HL-60 (cell line): ENCODE measurements at places on chromosomes 1 and 21.
A peak's percentile ranks its signal among the peaks of the same experiment; 100 is the strongest.

DNA sequence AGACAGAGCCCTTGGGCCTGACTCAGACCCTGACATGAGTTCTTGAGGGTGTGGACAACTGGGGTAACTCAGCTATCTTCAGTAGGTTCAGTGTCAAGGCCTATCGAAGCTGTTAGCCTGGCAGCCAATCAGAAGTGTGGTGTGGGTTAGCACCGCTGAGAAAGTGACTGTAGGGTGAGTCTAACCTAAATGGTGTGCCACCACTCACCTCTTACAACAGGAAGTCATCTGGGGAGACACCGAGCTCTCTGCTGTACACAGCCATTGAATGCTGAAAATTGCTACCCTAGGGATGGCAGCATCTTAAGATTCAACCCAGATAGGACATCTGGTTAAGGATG is 44.6 kb downstream of the RASSF5 start:
- no peak for DNase-seq

DNA sequence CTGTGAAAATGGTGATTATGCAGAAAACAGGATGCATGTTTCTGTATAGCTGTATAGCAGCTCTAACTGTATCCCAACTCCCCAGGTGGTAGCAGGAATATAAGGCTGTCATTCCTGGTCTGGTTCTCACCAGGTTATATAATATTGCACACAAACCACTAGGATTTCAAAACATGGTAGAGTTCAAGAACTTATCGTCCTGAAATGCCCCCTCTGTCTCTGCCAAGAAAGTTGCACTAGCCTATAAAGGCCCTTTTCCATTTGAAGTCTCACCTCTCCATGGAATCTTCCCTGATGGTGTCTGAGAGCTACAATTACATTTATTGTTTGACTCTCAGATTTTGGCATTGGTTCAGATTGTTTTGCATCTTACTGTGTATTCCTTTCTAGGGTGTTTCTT is 184.9 kb upstream of the FAM78B start:
- DNase-seq, result no peak

GRCh38 chr1:154578058-154578418 is 10.5 kb downstream of the CHRNB2 start:
- no peak for DNase-seq

- peak; percentile 36 for DNase-seq
Measured at GRCh38 chr1:212782422-212783154, 9.0 kb downstream of the NSL1 start.

DNA sequence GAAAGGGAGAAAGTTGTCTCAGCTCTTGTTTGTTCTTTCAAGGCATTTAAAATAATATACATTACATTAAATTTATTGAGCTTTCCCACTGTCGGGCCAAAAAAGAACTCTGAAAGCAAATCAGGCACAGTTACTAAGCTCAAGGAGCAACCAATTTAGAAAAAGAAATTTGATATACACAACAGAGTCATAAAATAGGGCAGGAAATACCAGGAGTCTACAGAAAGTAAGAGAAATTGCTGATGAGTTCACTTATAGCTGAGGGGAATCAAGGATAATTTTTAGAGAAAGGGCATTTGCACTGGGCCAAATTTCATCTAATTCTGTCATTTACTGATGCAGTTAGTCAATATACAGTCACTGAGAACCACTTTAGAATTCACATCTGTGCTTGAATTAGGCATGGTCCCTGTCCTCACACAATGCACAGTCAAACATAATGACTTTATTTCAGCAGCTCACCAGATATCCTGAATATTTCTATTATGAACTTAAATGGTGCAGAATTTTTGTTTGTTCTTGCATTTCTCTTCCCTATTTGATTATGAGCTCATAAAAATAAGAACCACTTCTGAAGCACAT is 249.6 kb upstream of the BEND5 start:
- no peak for DNase-seq

- no peak for DNase-seq
Measured at GRCh38 chr1:247212627-247213617, 41.1 kb upstream of the ZNF124 start.

DNA sequence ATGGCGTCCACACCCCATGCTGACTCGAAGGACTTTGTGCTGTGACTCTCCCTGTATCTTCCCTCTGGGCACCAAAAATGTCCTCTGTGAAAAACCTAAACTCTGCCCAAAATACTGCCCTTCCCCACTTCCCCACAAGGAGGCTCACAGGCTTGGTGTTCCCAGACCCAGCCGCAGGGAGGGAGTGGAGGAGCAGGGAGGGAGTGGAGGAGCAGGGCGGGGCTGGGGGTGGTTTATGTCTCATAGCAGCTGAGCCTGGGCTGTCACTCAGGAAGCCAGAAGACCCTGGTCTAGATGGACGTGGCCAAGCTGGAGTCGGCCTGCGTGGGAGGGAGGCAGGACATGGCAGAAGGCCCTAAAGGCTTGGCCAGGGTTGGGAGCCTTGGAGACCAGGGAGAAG is 461.7 kb downstream of the PTPRU start:
- peak; percentile 3 for DNase-seq

DNA sequence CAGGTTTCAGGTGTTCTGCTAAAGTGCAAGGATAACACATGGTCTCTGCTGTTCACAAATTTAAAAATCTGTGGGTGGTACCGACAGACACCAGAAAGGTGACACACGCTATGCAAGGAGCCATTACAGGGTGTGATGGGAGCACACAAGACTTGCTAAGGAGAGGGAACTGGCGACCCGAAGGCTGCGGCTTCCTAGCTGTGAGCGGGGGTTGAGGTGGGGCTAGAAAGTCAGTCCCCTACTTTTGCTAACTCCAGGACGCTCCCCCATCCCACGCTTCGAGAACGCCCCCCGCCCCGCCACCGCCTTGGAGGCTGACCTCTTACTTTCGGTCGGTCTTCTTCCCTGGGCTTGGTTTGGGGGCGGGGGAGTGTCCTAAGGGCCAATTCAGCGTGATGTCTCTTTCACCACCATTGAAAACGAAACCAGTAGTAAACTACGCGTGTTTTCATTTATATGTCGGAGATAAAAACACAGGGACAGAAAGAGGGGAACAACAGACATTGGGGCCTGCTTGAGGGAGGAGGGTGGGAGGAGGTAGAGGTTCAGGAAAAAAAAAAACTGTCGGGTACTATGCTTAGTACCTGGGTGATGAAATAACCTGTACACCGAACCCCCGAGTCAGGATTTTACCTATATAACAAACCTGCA is 1.1 kb downstream of the CKS1B start:
- no peak for DNase-seq

DNA sequence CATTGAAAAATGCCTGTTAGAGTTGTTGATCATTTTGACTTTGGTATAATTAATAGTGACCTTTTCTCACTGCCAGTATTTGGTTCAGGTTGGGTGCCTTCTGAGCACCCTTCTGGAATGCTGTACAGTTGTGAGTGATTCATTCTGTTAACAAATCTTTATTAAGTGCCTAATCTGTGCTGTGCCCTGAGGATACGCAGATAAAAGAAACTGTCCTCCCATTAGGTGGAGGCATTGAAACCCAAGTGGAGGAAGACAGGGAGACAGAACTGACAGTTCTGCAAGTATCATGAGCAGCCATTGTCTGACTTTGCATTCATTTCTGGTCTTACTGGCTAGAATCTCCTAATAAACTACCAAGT is 76.1 kb upstream of the ZNF326 start:
- no peak for DNase-seq

DNA sequence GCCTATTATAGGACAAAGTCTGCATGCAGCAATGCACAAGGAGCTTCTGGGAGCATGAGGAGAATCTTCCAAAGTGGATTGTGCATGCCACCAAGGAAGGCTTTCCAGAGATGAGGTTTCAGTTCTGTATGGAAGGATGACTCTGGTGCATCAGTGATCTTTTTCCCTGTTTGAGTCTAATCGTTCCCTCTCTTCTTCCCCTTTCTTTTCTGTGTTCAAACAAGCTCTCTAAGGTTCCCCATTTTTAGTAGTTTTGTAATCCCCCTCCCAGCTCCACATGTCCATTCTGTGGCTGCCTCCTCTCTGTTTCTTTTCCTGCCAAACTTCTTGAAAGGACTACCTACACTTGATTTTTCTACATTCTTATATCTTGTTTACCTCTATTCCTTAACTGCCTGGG is 43.3 kb upstream of the USP25 start:
- DNase-seq, result peak; percentile 69

DNA sequence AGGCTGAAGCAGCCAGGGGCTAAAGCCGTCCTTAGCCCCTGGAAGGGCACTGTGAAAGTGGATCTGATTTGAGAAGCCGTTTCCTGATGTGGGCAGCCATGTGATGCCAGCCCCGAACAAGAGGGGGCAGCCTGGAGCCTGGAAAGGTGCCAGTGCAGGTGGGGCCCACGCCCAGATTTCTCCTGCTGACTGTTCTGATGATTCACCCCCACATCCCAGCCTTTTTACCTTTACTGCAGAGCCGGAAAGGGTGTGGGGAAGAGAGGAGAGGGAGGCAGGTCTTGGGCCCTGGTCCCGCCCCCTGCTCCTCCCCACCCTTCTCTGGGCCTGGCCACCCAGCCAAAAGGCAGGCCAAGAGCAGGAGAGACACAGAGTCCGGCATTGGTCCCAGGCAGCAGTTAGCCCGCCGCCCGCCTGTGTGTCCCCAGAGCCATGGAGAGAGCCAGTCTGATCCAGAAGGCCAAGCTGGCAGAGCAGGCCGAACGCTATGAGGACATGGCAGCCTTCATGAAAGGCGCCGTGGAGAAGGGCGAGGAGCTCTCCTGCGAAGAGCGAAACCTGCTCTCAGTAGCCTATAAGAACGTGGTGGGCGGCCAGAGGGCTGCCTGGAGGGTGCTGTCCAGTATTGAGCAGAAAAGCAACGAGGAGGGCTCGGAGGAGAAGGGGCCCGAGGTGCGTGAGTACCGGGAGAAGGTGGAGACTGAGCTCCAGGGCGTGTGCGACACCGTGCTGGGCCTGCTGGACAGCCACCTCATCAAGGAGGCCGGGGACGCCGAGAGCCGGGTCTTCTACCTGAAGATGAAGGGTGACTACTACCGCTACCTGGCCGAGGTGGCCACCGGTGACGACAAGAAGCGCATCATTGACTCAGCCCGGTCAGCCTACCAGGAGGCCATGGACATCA is at the start of gene SFN:
TSS of gene SFN (plus strand) at position 369 of the 904 bp plus-strand sequence. CDS start at position 433, 64 bp downstream.
- peak; percentile 46 for DNase-seq

- no peak for DNase-seq
Measured at GRCh38 chr21:14376854-14377253, 6.1 kb downstream of the HSPA13 start.

GRCh38 chr1:231778009-231778719 is 151.6 kb downstream of the DISC1 start:
- peak; percentile 64 for DNase-seq

DNA sequence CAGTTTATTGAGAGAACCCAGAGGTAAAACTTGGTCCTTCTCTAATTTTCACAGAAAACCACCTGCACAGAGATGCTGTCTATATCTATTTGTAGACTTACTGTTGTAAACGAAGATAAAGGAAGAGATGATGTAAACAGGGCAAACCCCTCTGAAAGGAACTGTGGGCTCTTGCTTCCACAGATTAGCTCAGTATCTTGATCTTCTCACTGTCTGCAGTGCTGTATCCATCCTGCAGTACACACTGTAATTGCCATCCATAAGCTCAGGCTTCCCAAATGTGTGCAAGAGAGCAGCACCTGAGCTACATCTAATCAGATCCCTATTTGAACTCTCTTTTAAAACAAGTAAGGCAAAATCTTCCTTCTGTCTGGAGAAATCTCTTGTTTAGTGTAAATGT is 16.6 kb upstream of the RWDD3 start:
- no peak for DNase-seq

DNA sequence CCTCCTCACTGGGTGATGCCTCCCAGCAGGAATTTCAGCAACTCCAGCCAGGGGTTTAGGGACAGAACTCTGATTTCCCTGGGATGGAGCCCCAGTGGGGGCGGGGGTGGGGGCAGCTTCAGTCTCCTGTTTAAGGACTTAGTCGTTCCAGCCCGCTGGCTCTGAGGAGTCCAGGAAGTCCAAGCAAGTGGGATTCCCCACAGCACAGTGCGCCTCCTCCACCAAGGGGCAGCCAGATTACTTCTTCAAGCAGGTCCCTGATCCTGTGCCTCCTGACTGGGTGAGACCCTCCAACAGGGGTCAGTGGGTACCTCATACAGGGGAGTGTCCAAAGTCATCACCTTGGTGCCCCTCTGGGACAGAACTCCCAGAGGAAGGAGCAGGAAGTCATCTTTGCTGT is 1438.4 kb upstream of the B3GALT2 start:
- DNase-seq, result no peak

GRCh38 chr1:6519491-6519934 is 28.0 kb upstream of the PLEKHG5 start:
- DNase-seq, result no peak

DNA sequence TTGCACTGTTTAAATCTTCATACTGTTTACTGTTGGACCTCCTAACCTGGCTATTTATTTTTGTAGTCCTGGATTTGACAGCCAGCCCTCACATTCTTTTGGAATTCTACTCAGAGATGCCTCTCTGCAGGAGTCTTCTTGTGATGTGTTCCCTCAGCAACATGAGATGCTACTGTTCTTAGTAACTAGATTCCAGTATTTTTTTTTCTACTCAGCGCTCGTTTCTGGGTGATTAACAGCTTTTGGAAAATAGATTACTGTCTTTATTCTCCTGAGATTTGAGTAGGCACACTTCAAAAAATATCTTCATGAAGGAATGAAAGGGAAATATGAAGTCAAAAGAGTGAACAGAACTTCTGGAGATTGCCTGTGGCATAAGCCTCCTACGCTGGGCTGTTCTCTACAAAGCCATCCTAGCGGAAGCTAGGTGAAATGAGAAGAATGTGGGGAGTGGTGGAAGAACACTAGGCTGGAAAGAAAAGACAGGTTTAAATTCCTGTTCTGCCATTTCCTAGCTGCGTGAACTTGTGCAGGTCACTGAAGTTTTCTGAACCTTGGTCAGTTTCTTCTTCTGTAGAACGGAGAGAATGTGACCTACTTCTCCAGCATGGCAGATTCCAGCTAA is 75.9 kb downstream of the LRRC8C start:
- no peak for DNase-seq

- DNase-seq, result no peak
Measured at GRCh38 chr1:26075421-26076144, 8.2 kb upstream of the TRIM63 start.

DNA sequence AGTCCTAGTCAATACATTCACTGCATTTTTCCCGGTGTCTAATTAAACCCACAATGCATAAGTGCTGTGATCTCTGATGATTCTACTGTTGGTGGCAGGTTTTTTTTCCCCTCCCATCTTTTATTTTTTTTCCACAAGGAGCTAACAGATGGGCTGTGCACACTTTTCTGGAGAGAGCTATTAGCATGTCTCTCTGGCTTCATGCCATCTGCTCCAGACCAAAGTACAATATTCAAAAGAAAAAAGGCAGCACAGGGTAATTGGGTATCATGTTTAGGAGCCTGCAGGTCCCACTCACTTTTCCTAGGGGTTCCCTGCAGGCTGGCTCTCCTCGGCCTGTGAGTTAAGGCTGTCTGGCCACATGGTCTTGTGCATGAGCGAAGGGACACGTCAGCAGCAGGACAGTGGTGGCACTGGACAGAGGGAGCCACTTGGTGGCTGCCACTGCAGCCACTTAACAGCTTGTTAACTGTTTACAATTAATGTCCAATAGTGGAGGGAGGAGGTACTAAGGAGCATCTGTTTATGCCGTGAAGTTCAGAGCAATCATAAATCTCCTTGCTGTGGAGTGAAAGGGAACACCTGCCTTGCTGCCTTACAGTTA is 53.5 kb upstream of the C8B start:
- DNase-seq, result no peak

GRCh38 chr1:47621483-47621882 is 183.6 kb downstream of the FOXD2 start:
- no peak for DNase-seq

GRCh38 chr1:219773775-219774174 is 154.6 kb downstream of the SLC30A10 start:
- DNase-seq, result no peak
